Stimulated activated CD4-positive, alpha-beta T cell treated with anti-CD3 and anti-CD28 coated beads, TNF-alpha, amount 100 ng/mL, for 48 hours (primary cell): ENCODE measurements at places on chromosomes 16 and 17.

- DNase-seq, result no peak
Measured at GRCh38 chr17:18916816-18917500, 35.0 kb upstream of the SLC5A10 start.

- no peak for DNase-seq
Measured at GRCh38 chr16:72137380-72138063, 34.4 kb downstream of the PMFBP1 start.

DNA sequence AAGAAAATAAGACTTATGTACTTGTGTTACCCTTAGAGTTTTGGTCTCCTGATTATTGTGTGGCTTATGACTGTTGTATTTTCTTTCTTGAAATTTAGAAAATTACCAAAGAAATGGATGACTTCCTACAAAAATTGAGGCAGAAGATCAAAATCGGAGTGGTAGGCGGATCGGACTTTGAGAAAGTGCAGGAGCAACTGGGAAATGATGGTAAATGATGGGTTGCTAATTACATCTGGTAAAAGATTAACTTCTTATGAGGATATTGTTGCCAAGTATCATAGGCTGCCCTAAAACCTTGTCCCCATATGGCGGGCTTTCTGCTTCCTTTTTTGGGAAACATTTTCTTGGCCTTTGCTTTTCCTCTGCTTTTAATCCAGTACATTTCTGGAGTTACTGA is 4.1 kb downstream of the PMM2 start:
- DNase-seq, result no peak

- DNase-seq, result no peak
Measured at GRCh38 chr17:8359769-8360168, 16.7 kb downstream of the KRABD2 start.

DNA sequence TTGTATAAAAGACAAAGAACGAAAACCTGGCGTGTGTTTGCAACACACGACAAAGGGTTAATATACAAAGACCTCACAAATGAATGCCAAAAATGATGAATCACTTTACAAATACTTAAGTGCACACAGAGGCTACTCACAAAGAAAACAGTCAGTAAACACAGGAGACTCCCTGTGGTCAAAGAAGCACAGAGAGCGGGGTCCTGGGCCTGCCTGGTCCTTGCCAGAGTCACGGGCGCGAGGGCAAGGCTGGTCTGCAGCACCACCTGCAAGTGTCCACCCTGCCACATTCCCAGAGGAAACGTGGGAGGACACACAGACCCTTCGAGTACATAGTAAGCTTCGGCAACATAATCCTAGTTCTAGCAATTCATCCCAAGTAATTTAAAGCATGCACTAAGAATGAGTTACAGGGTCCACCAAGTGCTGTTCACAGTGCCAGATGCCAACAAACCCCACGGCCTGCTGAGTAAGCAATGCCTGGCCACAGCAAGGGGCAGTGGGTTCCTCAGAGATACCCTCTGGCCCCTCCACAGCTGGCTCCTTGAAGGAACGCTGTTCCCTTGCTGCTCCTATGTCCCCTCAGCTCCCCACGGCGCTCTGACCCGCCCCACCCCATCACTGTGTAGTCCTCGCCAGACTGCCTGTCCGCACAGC is 24.6 kb upstream of the FAAP100 start:
- no peak for DNase-seq

GRCh38 chr17:32933881-32934280 is 5.9 kb downstream of the TMEM98 start:
- no peak for DNase-seq

DNA sequence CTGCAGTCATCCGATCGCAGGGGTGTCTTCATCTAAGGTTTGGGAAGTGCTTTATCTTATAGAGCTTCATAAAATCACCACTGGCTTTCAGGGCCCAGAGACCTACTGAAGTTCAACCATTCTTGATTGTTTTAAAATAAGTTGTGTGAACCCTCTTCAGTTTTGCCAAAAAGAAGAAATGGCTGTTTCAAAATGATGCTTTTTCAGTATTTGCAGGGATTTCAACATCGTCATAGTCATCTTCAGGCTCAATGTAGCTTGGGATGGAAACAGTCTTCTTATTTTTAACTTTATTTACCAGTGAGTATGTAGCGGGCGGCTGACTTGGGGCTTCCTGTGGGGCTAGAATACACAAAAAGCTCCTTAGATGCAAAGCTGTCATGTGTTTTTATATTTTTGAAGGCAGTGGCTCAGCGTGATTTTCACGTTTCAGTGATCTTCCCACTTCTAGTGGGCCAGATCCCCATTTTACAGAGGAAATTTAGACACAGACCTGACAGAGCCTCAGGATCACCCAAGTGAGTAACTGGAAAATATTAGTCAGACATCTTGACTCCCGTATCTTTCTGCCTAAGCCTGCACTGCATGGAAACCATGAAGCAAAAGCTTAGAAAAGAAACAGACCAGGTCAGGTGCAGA is 19.1 kb upstream of the ZNF594 start:
- DNase-seq, result no peak

DNA sequence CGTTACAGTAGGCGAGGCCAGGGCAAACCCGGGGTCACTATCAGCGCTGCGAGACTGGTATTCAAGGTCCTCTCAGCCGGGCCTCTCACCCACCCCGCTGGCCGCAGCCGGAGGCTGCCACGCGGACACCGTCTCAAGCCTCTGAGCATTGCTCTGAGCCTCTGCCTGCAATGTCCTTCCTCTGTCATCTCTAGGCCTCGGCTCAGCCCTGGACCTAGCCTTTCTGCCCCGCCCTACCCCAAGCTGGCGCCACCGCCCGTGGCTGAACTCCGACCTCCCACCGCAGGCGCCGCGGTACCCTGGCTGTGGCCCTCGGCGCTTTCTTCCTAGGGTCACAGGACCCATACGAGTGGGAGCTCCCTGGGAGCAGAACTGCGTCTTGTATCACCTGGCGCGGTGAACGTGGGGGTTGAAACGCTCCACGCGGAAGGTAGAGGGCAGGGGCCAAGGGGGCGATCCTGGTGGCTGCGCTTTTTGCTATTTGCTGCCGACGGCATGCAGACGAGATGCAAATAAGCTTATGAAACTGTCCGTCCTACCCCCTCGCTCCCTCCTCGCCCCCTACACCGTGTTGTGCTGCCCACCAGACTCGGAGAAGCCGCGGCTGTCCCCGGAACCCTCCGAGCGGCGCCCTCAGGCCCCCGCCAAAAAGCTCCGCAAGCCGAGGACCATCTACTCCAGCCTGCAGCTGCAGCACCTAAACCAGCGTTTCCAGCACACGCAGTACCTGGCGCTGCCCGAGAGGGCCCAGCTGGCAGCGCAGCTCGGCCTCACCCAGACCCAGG is 3.7 kb downstream of the DLX4 start:
- no peak for DNase-seq

- no peak for DNase-seq
Measured at GRCh38 chr17:82685291-82685690, 13.2 kb downstream of the RAB40B start.
